ENCODE measurements at places on chromosomes 16 and 17. TPM values are rescaled to one million over a fixed set of nuclear protein-coding genes. Genes with fewer than 3 reads are reported as not detected.
A peak's percentile ranks its signal among the peaks of the same experiment; 100 is the strongest.

The MEOX1 gene
- total RNA-seq: not detected

GRCh38 chr17:62631086-62631935 lies 3.8 kb downstream of the MRC2 start:
- no peak for DNase-seq

DNA sequence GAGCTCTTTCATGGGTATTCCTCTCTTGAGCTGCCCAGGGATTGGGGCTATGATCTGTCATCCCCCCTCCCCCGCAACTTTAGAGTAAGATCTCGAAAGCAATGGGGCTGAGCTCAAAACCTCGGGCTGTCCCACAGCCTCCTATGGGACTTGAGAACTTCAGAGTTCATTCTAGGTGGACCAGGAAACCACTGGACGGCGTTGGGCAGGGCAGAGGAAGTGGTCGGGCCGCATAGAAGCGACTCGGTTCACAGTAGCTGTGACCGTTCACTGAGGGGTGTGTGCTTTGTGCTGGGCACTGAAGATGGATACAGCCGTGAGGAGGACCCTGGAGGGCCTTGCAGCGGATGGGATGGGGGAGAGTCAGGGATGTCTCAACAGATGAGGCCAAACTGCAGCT lies 292.0 kb downstream of the CPPED1 start:
- no peak for DNase-seq

DNA sequence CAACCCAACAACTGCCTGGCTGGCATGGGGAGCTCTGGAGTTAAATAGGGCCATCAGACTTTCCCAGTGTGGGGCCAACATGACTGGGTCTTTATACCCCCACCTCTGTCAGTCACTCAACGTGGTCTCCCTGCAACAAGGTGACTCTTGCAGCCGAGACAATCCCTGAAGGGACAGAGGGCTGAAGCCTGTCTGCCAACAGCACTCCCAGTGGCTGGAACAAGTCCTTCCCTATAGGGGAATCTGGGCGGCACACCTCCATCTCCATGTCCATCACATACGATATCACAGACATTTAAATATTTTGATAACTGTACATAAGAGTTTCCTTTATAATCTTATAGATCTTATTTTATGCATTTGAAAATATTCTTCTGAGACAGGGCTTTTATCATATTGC lies 4.8 kb upstream of the MAPT start:
- no peak for DNase-seq

GRCh38 chr16:1197237-1197866 lies 27.7 kb downstream of the TPSG1 start:
- no peak for DNase-seq

DNA sequence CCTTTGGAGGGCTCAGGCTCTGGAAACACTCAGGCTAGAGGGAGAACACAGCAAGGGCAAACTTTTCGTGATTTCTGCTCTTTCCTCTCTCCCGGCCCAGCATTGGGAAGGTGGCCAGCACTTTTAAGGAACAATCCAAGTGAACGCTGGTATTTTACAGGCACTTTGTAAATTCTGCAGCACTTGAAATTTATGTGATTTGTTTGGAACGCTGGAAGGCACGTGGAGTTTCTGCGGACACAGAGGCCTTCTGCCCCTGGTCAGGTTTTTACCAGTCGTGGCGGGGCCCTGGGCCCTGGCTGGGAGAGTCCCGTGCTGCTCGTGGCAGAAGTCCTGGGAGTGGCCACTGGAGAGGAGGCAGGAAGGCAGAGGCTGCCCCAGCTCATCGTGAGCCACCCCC lies 188.6 kb downstream of the ENGASE start:
- DNase-seq: no peak

- DNase-seq: no peak
Observed at GRCh38 chr17:60303406-60304099, 88.4 kb downstream of the USP32 start.

DNA sequence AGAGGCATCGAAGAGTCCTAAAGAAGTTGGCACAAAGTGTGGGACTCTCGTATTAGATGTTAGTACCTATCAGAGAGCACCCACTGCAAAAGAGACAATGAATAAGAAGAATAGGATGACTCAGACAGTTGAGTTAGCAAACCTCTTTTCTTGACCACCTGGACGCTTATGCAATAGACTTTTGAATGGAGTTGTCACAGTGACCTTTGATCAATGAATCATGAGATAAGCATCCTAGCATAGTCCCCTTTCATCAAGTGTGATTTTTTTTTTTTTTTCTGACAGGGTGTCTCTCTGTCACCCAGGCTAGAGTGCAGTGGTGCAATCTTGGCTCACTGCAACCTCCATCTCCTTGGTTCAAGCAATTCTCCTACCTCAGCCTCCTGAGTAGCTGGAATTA lies 1417.9 kb upstream of the GOT2 start:
- DNase-seq: no peak

DNA sequence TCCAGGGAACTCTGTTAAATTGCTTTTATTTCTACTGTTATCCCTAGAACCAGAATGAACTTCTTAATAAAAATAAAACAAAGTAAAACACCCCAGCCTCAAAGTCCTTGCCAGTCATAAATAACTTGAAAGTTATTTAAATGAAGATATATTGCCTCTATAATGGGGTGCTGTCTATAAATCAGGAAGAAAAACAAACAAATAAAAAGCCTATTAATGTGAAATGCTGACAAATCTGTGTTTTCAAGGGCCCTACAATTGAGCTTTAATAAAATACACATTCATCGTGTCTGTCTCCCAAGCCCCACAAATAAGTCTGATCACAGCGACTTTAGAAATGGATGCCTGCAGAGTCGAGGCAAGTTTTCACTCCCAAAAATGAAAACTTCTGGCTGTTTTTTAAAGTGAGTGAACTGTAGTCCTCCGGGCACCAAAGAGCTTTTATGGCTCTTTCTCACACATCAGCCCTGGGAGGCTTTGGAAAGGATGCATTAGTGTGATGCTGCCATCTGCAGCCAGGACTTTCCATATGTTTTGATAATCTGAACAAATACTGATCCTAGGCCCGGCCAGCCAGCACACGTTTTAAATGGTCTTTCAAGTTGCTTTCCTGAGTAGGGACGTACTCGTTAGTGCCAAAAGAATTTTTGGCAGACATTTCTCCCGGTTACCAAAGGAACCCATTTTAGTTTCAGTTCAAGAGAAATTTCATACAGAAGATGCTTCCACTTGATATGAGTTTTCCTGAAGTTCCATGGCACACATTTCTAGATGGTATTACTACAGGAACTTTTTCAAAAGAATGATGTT lies 16.3 kb downstream of the NACA2 start:
- peak; percentile 58 for DNase-seq

GRCh38 chr16:8044796-8045195 lies 545.5 kb downstream of the TMEM114 start:
- DNase-seq: no peak
